ENCODE measurements at places on chromosomes 5 and 9.

DNA sequence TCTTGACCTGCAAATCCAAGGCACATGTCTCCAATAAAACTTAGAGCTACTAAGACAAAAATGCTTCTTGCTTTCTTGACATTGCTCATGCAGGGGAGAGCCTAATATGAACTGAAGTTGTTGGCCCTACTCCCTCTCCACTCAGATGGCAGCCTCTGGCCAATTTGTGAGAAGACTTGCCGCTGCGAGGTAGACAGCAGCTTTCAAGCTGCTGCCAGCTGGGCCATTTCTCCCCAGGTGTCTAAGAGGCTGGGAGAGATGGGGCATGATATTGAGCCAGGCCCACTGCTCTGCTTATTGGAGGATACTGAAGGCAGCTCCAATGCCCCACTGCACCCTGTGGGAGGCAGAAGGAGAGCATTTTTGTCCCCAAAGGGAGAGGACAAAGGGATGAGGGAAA lies 380.5 kb downstream of the RASEF start:
- no peak for DNase-seq

- DNase-seq = no peak
Measured at GRCh38 chr9:116055536-116055935, 98.1 kb upstream of the PAPPA start.

GRCh38 chr9:91803151-91803940 lies 146.7 kb downstream of the ROR2 start:
- no peak for DNase-seq

DNA sequence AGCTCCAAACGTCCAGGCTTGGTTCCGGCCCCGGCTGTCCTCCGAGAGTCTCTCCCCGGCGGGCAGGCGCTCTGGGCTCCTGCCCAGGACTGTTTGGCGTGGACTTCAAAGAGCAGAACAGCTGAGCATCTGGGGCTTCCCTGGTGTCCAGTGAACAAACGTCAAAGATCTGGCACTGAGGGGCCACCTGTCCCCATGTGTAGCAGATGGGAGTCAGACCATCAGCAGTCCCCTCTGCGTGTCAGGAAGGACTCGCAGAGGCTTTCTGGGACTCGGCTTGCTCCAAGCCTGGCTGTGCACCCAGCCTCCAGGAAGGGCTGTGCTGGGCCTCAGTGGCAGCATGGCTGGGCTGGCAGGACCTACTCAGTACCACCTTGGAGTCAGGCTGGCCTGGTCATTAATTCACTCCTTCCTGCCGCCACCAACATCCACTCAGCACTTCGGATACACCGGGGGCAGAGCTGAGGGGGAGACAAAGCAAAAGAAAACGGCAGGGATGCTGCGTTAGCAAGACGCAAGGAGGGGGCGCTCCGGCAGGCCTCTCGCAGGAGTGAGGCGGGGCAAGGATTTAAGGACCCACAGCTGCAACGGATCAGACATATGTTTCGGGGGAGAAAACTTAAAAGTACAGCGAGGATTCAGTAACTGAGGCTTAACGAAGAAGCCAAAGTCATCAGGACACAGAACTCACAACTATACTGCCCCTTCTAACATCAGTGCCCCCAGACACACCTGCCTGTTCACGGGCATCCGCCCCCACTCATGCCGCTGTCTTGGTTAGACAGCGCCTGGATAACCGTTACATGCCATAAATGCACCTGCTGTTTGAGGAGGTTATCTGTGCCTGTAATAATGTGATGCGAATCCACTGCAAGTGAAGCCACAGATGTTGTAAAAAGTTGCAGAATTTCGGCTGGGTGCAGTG lies 164.5 kb upstream of the PHYKPL start:
- DNase-seq = no peak

DNA sequence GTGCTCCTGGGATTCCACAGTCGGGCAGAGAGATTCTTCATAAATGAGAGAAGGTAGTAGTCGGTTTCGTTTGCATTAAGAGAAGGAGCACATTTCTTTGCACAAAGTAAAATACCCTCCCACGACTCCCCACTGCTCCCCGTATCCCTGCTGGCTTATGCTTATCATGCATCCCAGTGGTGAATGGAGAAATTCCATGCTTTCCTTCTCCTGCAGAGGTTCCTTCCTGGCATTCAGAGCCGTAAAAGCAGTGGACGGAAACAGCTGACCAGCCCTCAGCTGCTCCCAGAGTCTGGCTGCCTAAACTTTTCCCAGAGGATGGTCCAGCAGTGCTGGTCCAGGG lies 93.1 kb downstream of the C9orf152 start:
- DNase-seq = no peak

DNA sequence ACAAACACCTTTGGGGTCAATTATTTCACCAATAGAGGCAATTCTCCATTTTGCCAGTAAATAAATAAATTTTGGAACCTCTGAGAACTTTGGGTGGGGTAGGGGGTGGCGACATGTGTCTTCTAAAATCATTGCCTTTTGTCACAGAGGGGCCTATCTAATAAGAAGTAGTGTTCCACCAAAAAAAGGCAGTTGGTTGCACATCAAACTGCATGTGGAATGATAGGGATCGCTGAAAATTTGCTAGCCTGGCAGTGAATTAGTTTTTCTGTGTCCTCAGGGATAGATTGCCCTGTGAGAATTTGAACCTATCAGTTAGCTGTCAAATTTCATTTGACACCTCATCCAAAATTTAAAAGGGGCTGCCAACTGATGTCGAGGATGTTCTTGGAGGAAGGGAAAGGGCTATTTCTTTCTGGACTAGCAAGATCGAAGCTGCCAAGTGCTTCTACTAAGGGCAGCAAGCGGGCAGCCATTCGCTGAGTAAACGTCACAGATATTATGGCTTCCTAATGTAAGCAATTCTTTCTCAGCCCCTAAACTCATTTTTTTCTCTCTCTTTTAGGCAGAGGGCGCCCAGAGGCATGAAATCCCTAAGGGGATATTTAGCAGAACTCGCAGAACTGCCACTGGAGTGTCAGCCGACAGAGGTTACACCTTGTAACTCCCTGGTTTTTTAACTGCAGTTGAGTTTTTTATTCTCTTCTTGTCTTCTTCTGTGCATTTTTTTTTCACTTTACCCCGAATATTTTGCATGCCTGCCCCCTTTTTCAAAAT lies 2208.1 kb upstream of the WWC1 start:
- DNase-seq = no peak

Measured in activated T-cell treated with anti-CD3 and anti-CD28 coated beads for 4 hours (primary cell).